ENCODE measurements at places on chromosomes 7 and 10.

GRCh38 chr10:113680190-113681111, 739 bp downstream of the CASP7 start:
- peak; percentile 51 for DNase-seq

GRCh38 chr7:141679014-141679413, 23.0 kb downstream of the DENND11 start:
- DNase-seq: no peak

DNA sequence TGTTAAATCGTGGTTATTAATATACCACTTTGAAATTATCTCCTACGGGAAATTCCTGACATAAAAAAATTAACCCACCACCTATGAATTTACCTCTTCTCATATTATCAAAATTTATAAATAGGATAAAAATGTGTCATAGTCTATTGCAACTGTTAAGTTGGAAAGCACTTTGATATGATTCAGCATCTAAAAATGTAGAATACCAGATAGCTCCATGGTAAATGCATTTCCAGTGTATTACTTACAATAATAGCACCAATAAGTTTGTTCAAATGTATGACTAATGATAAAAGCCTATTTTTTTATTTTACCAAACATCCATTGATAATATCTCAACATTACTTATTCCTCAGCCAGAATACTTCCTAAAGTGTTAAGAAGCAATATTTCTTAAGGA, 13.6 kb upstream of the KCND2 start:
- no peak for DNase-seq

GRCh38 chr7:87885018-87885417, 8.7 kb downstream of the DBF4 start:
- no peak for DNase-seq

DNA sequence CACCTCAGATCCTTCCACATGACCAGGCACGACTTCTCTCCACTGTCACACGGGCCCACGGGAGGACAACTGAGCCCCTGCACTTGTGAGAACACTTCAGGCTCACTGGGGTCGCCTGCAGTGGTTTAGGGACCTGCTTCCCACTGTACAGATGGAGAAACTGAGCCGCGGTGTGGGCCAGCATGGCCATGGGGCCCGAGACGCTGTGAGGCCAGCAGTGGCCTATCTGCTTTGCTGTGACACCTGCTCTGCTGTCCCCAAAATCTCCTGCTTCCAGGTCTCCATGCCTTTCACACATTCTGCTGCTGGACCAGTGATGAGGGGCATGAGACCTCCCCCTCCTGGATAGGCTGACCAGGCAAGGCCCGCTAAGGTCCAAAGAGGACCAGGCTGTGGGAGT, 75.8 kb upstream of the PAX2 start:
- DNase-seq: no peak

DNA sequence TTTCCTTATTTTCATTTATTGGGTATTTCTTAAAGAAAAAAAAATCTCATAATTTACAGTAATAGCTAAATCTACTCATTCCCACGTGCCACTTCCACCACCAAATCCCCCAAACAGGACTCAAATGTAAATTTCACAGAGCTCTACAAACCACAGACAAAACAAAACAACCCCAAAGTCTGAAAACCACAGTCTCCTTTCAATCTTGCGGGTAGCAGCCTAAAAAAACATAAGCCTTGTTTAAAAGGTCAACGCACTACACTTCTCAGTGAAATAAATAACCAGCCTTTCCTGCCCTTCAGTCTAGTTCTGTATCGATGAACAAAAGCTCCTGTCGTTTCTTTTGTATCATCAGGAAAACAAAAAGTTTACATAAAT, 121.8 kb upstream of the AFAP1L2 start:
- no peak for DNase-seq

- DNase-seq: no peak
Measured at GRCh38 chr7:90459888-90460287, 9.6 kb upstream of the PTTG1IP2 start.

DNA sequence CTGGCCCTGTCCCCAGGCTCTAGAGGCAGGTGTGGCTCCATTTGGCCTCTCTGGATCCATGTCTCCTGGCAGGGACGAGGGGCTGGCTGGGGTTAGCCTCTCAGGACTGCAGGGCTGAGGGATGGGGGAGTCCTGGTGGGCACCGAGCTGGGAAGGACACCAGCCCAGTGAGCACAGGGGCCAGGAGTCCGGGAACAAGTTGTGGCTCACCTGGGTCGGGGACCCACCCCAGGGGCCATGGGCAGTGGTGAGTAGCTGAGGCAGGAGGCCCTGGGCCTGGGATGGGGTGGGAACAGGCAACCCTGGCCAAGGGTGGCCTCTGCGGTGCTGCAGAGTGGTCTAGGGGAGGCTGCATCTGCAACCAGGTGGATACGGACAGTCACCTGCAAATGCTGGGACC, 24.1 kb downstream of the ANTXRL start:
- DNase-seq: no peak

GRCh38 chr10:86849181-86849894, 92.9 kb downstream of the BMPR1A start:
- no peak for DNase-seq

- DNase-seq: no peak
Measured at GRCh38 chr7:102291056-102291915, 4.6 kb downstream of the SH2B2 start.

DNA sequence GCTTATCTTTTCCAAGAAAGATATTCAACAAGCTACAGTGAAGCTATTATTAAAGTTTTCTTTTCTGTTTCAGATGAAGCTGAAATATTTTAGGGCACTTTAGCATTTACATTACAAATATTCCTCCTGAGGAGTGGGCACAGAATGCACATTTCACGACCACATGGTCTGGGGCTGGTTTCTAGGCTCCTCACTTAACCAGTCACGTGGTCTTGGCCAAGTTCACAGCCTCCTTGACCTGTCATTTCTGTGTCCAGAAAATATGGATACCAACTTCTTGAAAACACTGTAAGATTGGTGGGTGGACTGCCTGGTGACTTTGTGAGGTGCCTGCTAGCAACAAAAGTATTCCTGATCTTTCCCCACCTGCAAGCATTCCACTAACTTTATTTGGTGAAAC, 70.9 kb downstream of the FAM171A1 start:
- no peak for DNase-seq

- DNase-seq: no peak
Measured at GRCh38 chr10:15794569-15794968, 65.7 kb downstream of the MINDY3 start.

DNA sequence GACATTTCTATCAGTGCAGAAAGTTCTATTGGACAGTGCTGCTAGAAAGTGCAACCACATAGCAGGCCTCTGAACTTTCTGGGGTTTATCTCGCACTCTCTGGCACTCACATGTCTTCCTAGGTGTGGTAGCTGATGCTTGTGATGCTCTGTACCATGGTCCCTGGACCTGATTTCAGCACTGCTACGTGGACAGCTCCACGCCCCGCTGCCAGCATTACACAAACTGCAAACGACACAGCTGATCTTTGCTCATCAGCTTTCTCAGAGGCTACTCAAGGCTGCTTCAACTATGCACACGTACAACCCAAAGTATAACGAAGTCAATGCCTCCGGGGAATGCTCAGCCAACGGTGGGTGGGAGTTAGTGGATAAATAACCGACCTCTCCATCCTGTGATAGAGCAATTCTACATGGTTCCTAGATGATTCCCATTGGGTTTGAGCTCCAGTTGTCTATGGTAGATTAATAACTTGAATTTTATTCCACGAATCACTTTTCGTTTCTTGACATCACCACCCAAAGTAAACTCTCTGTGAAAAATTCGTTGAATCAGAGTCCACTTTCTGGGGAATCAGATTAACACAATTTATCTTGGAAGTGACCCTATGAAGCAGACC, 302.5 kb downstream of the ACTR3B start:
- DNase-seq: no peak

Measured in T1000 (cell line).